ENCODE measurements at places on chromosomes 6 and 20. TPM values are rescaled to one million over a fixed set of nuclear protein-coding genes. Genes with fewer than 3 reads are reported as not detected.

Gene NELFCD
- 38.5 TPM for total RNA-seq

Gene APCDD1L
- total RNA-seq: 1.1 TPM

Gene CD93
- 85.0 TPM for total RNA-seq

Gene CLVS2
- 0.19 TPM for total RNA-seq

Gene OR2H2
- total RNA-seq: not detected

Gene C20orf141
- not detected for total RNA-seq

Gene NDUFAF4
- total RNA-seq: 102 TPM

Gene TAGAP
- 2.1 TPM for total RNA-seq

Gene TGM3
- not detected for total RNA-seq

Gene NTSR1
- total RNA-seq: not detected

Gene RNF114
- total RNA-seq: 57.5 TPM

Gene TGM2
- total RNA-seq: 993 TPM

Gene NKX2-2
- not detected for total RNA-seq

Gene DBNDD2
- 333 TPM for total RNA-seq

Measured in heart right ventricle (tissue), 16 donors.